ENCODE measurements at places on chromosomes 1 and 21.

GRCh38 chr1:48362901-48363300 is 109.1 kb downstream of the SPATA6 start:
- no peak for DNase-seq

GRCh38 chr1:97451046-97451826 is 469.6 kb downstream of the DPYD start:
- DNase-seq: no peak

DNA sequence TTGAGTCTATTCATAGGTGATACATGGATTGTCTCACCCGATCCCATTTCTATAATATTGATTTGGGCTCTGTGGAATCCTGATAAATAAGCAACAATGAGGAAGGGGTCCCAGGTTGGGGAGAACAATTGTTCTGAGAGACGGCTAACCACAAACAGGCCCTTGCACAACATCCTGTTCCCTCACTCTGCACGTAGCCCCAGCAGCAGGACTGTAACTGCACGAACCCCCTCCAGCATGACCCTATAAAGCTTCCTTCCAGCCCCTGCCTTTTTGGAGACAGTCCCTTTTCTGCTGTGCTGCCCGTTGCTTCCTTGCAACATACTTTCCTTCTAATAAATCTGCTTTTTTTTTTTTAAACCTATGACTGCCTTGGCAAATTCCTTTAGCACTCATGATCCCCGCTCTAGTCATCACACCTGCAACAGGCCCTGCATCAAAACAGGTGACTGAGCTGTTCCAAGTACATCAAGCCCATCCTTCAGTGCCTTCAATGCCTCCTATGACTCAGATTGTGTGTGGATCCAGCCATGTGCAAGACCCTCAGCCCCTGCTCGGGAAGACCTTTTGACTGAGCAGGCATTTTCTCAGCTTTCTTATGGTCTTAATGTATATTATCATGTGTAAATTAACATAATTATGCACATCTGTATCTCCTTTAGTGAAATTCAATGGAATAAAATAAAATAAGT is 63.7 kb upstream of the B3GALNT2 start:
- DNase-seq: no peak

DNA sequence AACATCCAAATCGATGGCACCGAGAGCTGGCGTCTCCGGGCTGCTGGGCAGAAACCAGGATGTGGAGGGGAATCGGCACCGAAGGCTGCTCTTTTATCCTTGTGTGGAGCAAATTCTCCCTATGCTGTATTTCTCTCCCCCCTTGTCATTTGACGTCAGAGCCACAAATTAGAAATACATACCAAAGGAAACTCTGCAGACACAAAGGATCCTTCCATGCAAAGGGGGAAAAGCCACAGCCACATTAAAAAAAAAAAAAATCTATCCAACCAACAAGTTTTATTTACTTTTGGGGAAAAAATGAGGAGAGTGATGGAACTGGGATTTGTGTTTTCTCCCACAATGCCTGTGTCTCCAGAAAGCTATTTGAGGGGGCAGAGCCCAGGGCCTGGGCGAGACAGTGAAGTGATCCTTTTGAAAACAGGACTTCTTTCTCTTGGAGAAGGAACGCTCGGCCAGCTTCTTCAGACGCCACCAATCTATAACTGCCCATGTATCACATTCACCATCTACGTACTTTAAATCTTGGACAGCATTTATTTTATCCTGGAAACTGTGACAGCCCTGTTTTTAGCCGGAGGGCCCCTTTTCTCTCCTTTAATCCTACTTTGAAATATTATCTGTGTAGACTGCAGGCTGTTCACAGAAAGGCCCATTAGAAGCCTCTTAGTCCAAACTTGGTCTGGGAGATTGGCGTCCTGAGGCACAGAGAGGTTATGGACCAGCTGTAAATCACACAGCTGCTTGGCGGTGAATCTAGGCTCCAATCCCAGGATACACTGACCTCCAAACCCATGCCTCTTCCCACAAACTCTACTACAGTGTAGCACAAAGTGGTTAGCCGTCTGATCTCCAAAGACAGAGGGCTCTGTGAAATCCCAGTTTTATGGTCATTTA is 4.5 kb downstream of the KANK4 start:
- DNase-seq: no peak

DNA sequence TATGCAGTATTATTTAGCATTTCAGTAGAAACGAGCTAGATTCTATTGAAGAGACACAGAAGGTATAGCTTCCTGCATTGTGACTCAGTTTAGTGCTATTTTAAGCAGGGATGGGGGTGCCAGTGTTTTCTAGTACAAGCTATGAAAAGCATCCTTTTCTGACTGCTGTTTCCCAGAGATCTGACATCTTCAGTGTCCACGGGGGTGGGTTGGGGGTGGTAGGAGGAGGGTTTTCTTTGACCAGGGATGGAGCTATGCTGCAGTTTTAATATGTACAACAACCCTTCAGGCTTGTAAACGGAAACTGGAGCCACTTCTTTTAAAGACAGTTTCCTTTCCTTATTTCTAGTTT is 2.7 kb upstream of the NEGR1 start:
- DNase-seq: no peak

DNA sequence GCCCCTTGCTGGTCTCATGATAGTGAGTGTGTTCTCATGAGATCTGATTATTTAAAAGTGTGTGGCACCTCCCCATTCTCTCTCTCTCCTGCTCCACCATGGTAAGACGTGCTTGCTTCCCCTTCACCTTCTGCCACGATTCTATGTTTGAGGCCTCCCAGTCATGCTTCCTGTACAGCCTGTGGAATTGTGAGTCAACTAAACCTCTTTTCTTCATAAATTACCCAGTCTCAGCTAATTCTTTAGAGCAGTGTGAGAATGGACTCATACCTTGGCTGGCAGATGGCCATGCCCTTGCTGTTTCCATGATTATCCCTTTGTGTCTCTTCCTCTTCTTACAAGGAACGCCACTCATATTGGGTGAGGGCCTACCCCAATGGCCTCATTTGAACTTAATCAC is 40.3 kb downstream of the PSMG1 start:
- no peak for DNase-seq

- no peak for DNase-seq
These were observed 171.5 kb downstream of the LRRC7 start for GRCh38 chr1:69739251-69739605.

- DNase-seq: no peak
These were observed 42.6 kb downstream of the PKN2 start for GRCh38 chr1:88726697-88727096.

GRCh38 chr1:27103498-27103897 is 51.4 kb downstream of the SLC9A1 start:
- no peak for DNase-seq

GRCh38 chr1:101745551-101746270 is 251.0 kb downstream of the OLFM3 start:
- no peak for DNase-seq

DNA sequence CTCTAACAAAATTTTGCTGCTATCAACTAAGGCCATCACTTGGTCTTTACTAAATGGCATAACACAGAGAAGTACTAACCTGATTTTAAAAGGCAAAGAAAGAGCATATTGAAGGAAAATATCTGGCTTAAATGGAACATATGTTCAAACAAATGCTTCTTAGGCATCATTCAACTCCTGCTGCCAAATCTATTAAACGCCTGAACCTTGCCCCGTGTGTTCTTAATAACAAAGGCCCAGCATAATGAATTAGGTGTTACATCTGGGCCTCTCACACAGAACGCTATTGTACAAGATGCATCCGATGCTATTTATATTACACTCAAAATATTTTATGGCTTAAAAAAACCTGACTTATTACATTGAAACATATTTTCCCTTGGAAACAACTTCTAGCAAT is 48.4 kb downstream of the B3GALNT2 start:
- no peak for DNase-seq

DNA sequence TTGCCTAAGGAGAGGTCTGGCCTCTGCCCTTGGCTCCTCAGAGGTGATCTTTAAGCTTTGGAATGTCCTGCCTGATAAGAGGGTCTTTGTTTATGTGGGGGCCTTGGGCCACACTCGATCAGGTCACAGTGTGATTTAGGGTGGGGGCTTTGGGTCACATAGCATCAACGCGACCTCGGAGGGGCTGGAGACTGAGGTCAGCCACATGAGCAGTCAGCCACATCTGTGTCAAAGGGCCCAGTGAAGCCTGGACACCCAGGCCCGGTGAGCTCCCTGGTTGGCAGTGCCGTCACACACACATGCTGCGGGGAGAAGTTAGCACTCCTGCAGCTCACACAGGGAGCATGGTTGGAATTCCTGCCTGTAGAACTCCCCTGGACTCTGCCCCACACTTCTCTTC is 345.0 kb downstream of the NPHP4 start:
- DNase-seq: no peak

- DNase-seq: no peak
These were observed 98.0 kb downstream of the ETS2 start for GRCh38 chr21:38903690-38904139.

DNA sequence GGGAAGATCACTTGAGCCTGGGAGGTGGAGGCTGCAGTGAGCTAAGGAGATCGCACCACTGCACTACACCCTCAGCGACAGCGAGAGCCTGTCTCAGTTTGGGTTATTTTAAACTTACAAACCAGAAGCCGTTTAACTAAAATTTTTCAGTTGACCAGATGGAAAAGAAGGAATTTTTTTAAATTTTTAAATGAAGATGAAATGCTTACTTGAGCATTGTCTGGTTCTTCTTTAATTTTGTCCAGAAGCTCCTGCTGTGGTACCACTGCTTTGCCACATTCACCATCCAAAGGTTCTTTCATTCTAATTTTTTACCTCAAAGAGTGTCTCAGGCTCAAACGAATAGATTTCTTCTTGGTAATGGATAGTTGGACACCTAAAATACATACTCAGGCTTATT is 1.4 kb downstream of the ZMYM6 start:
- no peak for DNase-seq

- no peak for DNase-seq
These were observed 184.2 kb downstream of the TRABD2B start for GRCh38 chr1:47812904-47813514.

GRCh38 chr1:151362308-151363155 is 10.0 kb downstream of the SELENBP1 start:
- DNase-seq: no peak

DNA sequence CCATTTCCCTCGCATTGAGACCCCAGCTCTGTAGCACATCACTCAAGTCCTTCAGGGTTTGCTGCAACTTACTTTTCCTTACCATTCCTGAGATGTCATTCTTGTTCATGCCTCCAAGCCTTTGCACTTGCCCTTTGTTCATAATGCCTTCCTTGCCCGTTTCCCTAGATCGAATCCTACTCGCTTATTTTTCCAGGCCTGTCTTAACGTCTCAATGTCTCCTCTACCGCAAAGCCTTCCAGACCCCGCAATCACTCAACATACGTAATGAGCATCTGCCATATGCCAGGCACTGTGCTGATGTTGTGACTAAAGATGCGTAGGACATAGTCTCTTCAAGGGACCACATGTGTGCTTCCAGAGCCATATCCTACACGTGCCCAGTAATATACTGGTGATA is 31.1 kb upstream of the CNIH3 start:
- no peak for DNase-seq

DNA sequence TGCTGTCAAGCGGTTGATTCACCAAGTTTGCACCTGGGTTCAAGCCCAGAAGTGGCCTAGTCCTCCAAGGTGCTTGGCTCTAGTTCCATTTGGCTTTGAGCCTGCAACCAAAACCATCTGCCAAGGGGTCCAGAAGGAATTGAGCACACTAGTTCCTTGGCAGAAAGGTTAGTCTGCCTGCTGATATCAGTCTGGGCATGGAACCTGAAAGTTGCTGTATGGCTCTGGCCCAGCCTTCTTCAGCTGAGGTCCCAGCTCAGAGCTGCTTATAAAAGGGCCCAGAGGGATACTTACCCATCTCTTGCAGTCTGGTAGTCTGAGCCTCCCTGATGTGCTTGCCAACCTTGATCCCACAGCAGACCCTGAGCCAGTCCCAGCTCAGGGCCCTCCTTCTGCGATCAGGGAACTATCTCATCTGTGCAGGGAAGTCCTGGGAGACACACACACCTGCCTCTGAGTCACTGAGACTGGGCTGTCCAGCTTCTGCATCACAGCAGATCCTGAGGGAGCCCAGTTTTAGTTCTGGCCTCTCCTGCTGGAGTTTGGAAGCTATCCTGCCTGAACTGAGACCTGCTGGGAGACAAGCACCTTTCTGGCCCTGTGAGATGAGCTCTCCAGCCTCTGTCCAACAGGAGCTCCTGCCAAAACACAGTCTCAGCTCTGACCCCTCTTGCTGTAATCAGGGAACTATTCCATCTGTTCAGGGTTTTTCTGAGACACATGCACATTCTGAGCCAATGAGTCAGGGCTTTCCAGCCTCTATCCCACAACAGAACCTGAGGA is 75.8 kb downstream of the CTH start:
- no peak for DNase-seq

- no peak for DNase-seq
These were observed 91.2 kb downstream of the ATP6V1G3 start for GRCh38 chr1:198449261-198449660.

GRCh38 chr1:32201011-32201855 is 838 bp downstream of the CCDC28B start:
- DNase-seq: no peak

GRCh38 chr21:28828021-28828420 is 164.7 kb downstream of the LTN1 start:
- DNase-seq: no peak

DNA sequence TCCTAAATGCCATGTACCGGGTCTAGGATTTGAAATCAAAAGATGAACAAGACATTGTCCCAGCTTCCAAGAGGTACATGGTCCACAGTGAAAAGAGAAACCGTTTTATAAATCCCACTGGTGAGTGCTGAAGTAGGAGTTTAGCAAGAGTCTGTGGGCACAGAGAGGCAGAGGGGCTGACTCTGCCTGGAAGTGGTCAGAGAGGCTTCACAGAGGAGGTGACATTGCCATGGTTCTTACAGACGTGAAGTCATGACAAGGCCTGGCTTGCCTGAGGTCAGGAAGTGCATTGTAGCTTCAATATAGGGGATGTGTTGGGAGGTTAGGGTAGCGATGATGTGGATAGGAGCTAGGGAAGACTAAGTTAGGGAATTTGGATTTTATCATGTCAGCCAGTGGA is 28.4 kb downstream of the MAPKAPK2 start:
- no peak for DNase-seq

DNA sequence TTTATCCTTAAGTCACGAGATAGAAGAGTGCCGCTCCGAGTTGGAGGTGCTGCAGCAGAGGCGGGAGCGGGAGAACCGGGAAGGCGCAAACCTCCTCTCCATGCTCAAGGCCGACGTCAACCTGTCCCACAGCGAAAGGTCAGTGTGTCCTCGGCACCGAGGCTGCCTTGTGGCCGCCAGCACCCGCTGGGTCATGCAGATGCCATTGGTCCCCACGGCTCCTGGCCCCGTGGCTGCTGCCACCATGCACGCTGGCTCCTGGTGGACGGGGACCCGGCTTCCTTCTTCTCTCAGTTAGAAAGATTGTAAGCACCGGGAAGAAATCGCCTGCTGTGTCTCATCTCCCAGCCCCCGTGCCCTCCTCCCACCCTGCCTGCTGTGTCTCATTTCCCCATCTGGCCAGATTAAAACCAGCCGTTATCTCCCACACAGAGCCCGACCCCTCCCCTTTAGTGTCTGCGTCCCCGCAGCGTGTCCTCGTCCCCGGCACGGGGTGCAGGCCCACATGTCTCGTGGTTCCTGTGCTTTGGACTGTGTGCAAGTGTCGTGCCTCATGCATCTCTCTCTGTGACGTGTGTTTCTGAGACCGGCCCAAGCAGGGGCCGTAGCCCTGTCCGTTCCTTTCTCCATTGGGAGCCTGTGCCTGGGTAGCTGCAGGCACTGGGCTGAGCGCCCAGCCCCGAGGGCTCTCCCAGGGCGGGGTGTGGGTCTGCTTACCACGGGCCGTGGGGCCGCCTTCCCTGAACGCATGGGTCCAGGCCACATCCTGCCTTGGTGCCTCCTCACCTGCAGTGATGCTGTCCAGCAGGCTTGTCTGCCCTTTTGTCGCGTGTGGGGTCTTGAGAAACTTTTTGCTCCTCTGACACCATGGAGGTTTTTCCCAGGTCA is 62.1 kb downstream of the PCNT start:
- DNase-seq: no peak

GRCh38 chr21:38269576-38269936 is 12.8 kb downstream of the KCNJ15 start:
- no peak for DNase-seq
